Tibial artery (tissue), 4 donors: ENCODE measurements at places on chromosomes 6 and 20.
A peak's percentile ranks its signal among the peaks of the same experiment; 100 is the strongest.

- peak; percentile 36 for DNase-seq
These were observed 67.9 kb downstream of the NCOA7 start for GRCh38 chr6:125858427-125859320.

DNA sequence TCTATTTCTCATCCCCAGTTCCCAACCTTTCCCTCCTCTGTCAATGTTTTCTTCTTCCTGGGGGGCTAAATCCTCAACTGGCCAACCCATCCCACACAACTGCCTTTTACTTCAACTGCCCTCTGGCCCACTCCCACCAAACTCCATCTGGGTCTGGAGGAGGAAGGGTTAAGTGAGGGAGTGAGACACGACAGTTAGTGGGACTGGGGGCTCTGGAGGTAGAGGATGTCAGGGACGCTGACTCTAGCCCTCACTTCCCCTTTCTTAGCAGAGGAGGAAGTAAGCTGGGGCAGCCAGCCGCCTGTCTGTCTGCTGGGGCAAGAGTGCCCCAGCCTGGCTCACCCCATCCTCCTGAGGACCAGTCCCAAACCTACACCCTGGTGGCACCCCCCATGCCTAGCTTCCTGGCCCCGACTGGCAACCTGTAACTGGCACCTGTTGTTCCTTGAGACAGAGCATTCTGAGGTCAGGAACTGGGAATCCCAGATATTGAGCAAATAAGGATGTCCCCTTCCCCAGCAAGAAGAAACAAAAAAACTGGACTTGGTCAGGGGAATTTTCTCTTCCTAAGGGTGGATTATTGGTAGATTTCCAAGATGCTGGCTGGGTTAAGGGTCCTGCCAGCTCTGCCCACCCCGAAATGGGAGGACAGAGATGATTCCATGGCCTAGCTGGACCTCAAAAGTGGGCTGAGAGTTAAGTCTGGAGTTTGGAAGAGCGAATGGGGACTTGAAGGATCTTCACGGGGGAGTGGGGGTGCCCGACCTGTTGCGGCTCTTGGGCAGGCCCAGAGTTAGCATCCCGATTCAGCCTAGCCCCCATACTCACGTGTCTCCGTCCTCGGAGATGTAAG lies 971 bp downstream of the NFKBIE start:
- DNase-seq: no peak

DNA sequence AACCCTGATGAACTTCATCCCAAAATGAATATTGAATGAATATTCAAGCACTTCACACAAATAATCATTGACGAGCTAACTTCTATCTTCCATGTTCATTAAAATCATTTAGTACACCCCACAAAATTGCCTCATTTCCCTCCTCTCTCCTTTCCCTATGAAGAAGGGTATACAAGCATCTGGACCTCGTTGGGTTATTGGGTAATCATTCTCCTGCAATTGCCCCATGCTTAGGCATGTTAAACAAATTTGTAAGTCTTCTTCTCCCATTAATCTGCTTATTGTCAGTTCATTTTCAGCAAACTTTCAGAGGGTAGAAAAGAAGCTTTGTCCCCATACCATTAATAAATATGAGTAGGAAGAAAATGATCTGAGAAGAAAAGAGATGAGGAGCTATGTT lies 27.6 kb downstream of the PRKN start:
- no peak for DNase-seq

- no peak for DNase-seq
These were observed 79.0 kb downstream of the ALDH8A1 start for GRCh38 chr6:134870677-134871498.

- no peak for DNase-seq
These were observed 435.5 kb downstream of the DHX35 start for GRCh38 chr20:39397646-39398045.

GRCh38 chr20:22106308-22106938 lies 401.0 kb downstream of the PAX1 start:
- DNase-seq: no peak

- DNase-seq: no peak
These were observed 95.7 kb downstream of the LYRM2 start for GRCh38 chr6:89542866-89543265.

GRCh38 chr6:166582258-166582657 lies 4.2 kb downstream of the RAMACL start:
- DNase-seq: no peak

GRCh38 chr20:52025938-52026337 lies 165.6 kb downstream of the ZFP64 start:
- DNase-seq: no peak

- no peak for DNase-seq
These were observed 126.6 kb upstream of the CCDC28A start for GRCh38 chr6:138647006-138647405.
